ENCODE measurements at places on chromosomes 4 and X. TPM values are rescaled to one million over a fixed set of nuclear protein-coding genes. Genes with fewer than 3 reads are reported as not detected.

DNA sequence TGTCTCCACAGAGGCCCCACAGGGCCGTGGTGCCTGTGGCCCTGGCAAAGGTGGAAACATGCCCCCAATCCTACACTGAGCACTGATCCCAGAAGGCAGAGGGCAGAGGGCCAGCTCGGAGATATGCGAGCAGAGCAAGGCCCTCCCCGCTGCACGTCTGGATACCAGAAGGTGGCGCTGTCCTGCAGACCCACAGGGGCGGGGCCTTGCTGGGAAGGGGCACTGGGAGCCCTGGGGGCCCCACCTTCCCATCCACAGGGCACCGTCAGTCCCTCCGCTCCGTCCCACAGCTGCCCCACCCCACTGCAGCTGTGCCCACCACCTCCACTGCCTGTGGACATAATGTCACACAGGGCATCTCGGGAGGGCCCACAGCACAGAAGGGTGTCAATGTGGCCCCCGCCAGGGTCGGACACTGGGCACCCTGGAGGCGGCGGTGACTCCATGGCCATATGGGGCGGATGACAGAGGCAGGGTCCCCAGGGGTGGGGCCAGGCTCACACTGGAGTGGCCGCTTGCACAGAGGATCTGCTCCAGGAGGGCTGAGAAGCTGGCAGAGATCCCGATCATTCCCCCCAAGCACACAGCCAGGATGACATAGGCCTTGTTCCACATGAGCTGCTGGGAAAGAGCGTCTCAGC lies 4.8 kb downstream of the SLC49A3 start:
- H3K4me1 ChIP-seq, result peaks cover 19% of the 10 kb centered on the region
- no peaks in the 10 kb centered on the region for H3K27me3 ChIP-seq
- H3K4me3 ChIP-seq, result no peak overlapping the region
- DNase-seq, result peak; percentile 39

- H3K36me3 ChIP-seq, result 0 out of 2 replicates have a peak, but pooled peaks cover 4% of the 10 kb centered on the region
- H3K27me3 ChIP-seq, result no peaks in the 10 kb centered on the region
- H3K4me1 ChIP-seq, result no peaks in the 10 kb centered on the region
- H3K27ac ChIP-seq, result no peak overlapping the region
Measured at GRCh38 chr4:173318648-173319211, 15.4 kb downstream of the HMGB2 start.

- H3K4me3 ChIP-seq, result no peak overlapping the region
- H3K27me3 ChIP-seq, result no peaks in the 10 kb centered on the region
- no peak for DNase-seq
- no peak overlapping the region for H3K27ac ChIP-seq
- H3K4me1 ChIP-seq, result no peaks in the 10 kb centered on the region
Measured at GRCh38 chr4:61795998-61796397, 595.9 kb downstream of the ADGRL3 start.

STARD8 gene
- total RNA-seq, result 2.2 TPM

DNA sequence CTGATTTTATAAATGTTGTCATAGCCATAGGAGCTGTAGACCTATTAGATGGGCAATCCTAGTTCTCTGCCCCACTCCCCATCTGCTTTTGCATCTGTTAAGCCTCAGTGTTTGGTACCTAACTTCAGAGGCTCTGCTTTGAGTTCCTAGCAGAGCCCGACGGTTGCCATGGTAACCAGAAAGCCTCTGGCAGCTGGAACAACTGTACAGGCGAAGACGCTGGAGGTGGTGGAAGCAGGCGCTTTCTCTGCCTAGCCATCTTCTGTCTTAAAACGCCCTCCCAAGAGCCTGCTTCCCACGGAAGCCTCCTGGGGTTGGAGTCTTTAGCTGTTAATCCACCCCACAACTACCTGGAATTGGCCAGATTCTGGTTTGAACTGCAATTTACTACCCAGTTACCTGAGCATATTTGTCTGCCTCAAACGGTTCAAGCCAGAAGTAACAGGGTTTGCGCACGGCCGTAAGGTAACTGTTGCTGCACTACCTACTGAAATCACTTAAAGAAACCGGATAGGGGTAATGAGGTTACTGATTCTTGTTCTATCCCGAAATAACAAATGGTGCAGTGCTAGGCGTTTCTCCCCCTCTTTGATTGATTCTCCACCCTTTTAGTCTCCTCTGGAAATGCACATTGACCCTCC lies 1.0 kb upstream of the GABRG1 start:
- DNase-seq, result no peak
- H3K4me1 ChIP-seq, result no peaks in the 10 kb centered on the region
- no peak overlapping the region for H3K4me3 ChIP-seq
- no peaks in the 10 kb centered on the region for H3K36me3 ChIP-seq
- no peak overlapping the region for H3K27ac ChIP-seq
- no peaks in the 10 kb centered on the region for H3K27me3 ChIP-seq

WDR17 gene
- 2.2 TPM for total RNA-seq

TEX13C gene
- total RNA-seq, result not detected

SOWAHB gene
- 7.7 TPM for total RNA-seq

CLDN22 gene
- not detected for total RNA-seq

GRCh38 chrX:38407126-38407525 lies 54.7 kb downstream of the OTC start:
- H3K4me1 ChIP-seq, result no peaks in the 10 kb centered on the region
- H3K27ac ChIP-seq, result no peak overlapping the region
- no peak for DNase-seq

NAT8L gene
- 2.1 TPM for total RNA-seq

- H3K27me3 ChIP-seq, result no peaks in the 10 kb centered on the region
- no peaks in the 10 kb centered on the region for H3K4me1 ChIP-seq
- H3K4me3 ChIP-seq, result no peak overlapping the region
- no peak for DNase-seq
- H3K27ac ChIP-seq, result no peak overlapping the region
Measured at GRCh38 chr4:41129128-41129754, 85.1 kb downstream of the APBB2 start.

GRCh38 chr4:138910195-138910913 lies 105.2 kb upstream of the NOCT start:
- no peaks in the 10 kb centered on the region for H3K27me3 ChIP-seq
- H3K36me3 ChIP-seq, result no peaks in the 10 kb centered on the region
- H3K4me3 ChIP-seq, result peak overlapping the region; percentile 41
- H3K27ac ChIP-seq, result peak overlapping the region; percentile 66
- H3K4me1 ChIP-seq, result peaks cover 27% of the 10 kb centered on the region

DCAF4L1 gene
- total RNA-seq, result 0.23 TPM

GRCh38 chrX:48509245-48509590 lies 426 bp downstream of the PORCN start:
- no peaks in the 10 kb centered on the region for H3K36me3 ChIP-seq
- H3K4me1 ChIP-seq, result no peaks in the 10 kb centered on the region
- no peak for DNase-seq
- no peak overlapping the region for H3K27ac ChIP-seq

DNA sequence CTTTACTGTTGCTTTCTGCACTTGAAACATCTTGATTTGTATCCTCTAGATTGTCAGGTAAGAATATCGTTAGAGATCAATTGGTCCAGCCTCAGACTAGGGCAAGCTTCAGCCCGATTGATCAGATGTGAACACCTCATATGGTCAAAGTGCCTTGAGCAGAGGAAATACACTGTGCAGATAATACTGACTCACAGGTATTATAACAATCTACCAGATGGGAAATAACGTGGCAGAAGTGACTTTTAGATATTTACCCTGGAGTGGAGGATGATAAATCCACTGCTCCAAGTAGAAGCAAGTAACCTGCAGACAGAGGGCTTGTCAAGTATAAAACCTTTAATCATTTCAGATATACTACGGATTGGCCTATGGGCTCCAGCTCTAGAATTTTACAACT lies 17.9 kb downstream of the VEGFC start:
- no peak overlapping the region for H3K27ac ChIP-seq
- no peaks in the 10 kb centered on the region for H3K36me3 ChIP-seq
- peaks cover 12% of the 10 kb centered on the region for H3K4me1 ChIP-seq

EXOC1L gene
- total RNA-seq, result not detected

GRCh38 chr4:15735536-15735935 lies 32.7 kb downstream of the BST1 start:
- H3K4me3 ChIP-seq, result no peak overlapping the region
- no peaks in the 10 kb centered on the region for H3K36me3 ChIP-seq
- H3K27me3 ChIP-seq, result no peaks in the 10 kb centered on the region
- DNase-seq, result no peak
- H3K4me1 ChIP-seq, result no peaks in the 10 kb centered on the region
- H3K27ac ChIP-seq, result no peak overlapping the region

GRCh38 chrX:35382966-35383365 lies 415.2 kb upstream of the MAGEB16 start:
- H3K4me1 ChIP-seq, result no peaks in the 10 kb centered on the region
- DNase-seq, result no peak
- H3K27ac ChIP-seq, result no peak overlapping the region
- H3K4me3 ChIP-seq, result no peak overlapping the region
- H3K27me3 ChIP-seq, result no peaks in the 10 kb centered on the region
- no peaks in the 10 kb centered on the region for H3K36me3 ChIP-seq

DNA sequence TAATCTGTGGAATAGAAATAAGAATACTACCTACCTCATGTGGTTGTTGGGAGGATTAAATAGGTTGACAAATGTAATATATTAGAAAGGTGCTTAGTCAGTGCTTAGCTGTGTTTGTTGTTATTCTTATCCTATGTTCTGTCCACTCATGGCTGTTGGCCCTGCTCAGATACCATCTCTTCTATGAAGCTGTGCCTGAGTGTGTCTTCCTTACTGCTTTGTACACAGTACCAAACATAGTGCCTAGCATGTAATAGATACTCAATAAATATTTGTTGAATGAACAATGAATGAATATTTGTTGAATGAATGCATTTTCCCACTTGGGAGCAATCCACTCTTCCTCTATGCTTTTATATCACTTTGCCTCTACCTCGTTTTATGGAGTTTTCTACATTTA lies 57.2 kb downstream of the NHS start:
- H3K27ac ChIP-seq, result no peak overlapping the region
- H3K36me3 ChIP-seq, result no peaks in the 10 kb centered on the region
- H3K27me3 ChIP-seq, result no peaks in the 10 kb centered on the region
- no peak for DNase-seq
- H3K4me1 ChIP-seq, result 0 out of 2 replicates have a peak, but pooled peaks cover 9% of the 10 kb centered on the region

- no peaks in the 10 kb centered on the region for H3K4me1 ChIP-seq
- H3K27ac ChIP-seq, result no peak overlapping the region
- H3K4me3 ChIP-seq, result no peak overlapping the region
- H3K27me3 ChIP-seq, result no peaks in the 10 kb centered on the region
- no peak for DNase-seq
- no peaks in the 10 kb centered on the region for H3K36me3 ChIP-seq
Measured at GRCh38 chrX:9476810-9477575, 12.1 kb downstream of the TBL1X start.

DNA sequence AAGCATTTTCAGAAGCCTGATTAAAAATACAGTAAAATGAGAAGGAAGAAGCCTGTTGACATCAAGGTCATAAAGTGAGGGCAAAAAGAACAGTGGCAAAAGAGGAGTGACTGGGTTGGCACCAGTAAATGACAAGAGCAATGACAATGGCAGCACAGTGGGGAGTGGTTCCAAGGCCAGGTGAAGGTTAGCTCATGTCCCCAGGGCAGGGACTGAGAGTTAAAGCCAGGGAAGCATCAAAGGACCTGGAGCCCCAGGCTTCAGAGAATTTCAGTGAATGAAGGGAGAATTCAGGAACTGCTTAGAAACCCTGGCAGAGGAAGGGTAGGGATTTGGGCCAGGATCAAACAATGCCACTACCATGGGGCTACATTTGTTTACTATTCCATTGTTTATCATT lies 8.8 kb upstream of the PIGA start:
- H3K4me1 ChIP-seq, result 0 out of 2 replicates have a peak, but pooled peaks cover 5% of the 10 kb centered on the region
- H3K27me3 ChIP-seq, result no peaks in the 10 kb centered on the region
- DNase-seq, result no peak
- H3K36me3 ChIP-seq, result no peaks in the 10 kb centered on the region
- H3K4me3 ChIP-seq, result no peak overlapping the region
- no peak overlapping the region for H3K27ac ChIP-seq

- DNase-seq, result no peak
- H3K27me3 ChIP-seq, result no peaks in the 10 kb centered on the region
- no peaks in the 10 kb centered on the region for H3K4me1 ChIP-seq
- H3K36me3 ChIP-seq, result no peaks in the 10 kb centered on the region
Measured at GRCh38 chrX:22234380-22234779, 38.3 kb upstream of the CBLL2 start.

GRCh38 chr4:16846540-16847117 lies 51.8 kb downstream of the LDB2 start:
- no peaks in the 10 kb centered on the region for H3K4me1 ChIP-seq
- no peak for DNase-seq
- H3K36me3 ChIP-seq, result no peaks in the 10 kb centered on the region
- H3K27ac ChIP-seq, result no peak overlapping the region

DNA sequence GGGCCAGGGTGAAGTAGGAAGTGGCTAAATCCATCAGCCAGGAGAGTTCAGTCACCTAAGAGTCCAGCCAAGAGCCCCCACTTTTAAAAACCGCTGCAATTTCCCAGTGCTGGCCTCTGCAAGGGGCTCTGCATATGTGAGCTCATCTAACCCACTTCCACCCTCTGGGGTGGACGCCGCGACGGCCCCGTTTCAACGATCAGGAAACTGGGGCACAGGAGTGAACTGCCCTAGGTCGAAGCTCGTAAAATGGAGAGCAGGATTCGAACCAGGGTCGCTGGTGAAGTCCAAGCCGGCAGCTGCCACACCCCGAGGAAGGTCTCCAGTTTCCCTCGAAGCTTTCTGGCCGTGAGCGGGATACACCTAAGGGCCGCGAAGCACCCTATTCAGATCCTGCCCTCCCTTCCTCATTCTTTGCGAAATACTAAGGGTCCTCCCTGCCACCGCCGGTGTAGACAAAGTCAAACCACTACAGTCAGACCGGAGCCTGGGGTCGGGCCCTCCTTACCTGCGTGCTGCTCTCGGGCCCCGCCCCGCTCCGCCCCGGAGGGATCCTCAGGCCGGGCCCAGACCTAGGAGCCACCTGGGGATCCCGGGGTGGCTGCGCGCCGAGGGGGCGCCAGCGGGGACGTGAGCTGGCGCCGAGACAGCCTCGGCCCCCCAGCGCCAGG lies 446 bp downstream of the EVC2 start:
- 0 out of 2 replicates have a peak, but pooled peaks cover 3% of the 10 kb centered on the region for H3K4me1 ChIP-seq
- no peaks in the 10 kb centered on the region for H3K36me3 ChIP-seq
- no peak for DNase-seq
- H3K4me3 ChIP-seq, result no peak overlapping the region

EDA gene
- not detected for total RNA-seq

SPANXA1 gene
- 4.7 TPM for total RNA-seq

GRCh38 chr4:41427931-41428600 lies 109.9 kb upstream of the LIMCH1 start:
- no peaks in the 10 kb centered on the region for H3K27me3 ChIP-seq
- H3K4me1 ChIP-seq, result peaks cover 23% of the 10 kb centered on the region
- DNase-seq, result no peak
- H3K4me3 ChIP-seq, result no peak overlapping the region
- H3K36me3 ChIP-seq, result peaks cover 15% of the 10 kb centered on the region
- H3K27ac ChIP-seq, result no peak overlapping the region

DNA sequence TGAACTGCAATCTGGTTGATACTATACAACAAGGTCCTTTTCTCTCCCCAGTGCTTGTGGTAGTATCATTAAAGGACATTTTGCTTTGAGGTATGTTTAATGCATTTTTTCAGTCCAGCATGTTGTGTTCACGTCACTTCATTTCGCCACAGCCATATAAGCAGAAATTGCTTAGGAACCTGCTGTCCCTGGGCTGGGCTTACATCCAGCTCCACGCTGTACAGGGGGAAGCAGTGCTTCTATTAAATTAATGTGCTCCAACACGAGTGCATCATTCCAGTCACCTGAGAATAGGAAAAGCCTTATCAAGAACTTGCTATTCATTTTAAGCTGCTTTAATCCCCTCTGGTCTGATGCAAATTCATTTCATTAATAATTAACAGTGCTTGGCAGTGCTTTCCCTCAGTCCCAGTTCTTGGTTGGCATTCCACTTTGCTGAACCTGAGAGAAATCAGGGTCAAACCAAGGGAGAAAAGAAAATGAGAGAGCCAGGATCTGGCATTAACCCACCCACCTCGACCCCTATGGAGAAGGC lies 47.4 kb upstream of the PTCHD1 start:
- H3K27ac ChIP-seq, result no peak overlapping the region
- no peaks in the 10 kb centered on the region for H3K4me1 ChIP-seq
- H3K4me3 ChIP-seq, result no peak overlapping the region
